Pulmonary artery endothelial cell (primary cell): ENCODE measurements at places on chromosomes 16 and 17. TPM values are rescaled to one million over a fixed set of nuclear protein-coding genes. Genes with fewer than 3 reads are reported as not detected.

ZNF750 gene
- total RNA-seq, result under 0.01 and 0.07 TPM in 2 replicates

DNA sequence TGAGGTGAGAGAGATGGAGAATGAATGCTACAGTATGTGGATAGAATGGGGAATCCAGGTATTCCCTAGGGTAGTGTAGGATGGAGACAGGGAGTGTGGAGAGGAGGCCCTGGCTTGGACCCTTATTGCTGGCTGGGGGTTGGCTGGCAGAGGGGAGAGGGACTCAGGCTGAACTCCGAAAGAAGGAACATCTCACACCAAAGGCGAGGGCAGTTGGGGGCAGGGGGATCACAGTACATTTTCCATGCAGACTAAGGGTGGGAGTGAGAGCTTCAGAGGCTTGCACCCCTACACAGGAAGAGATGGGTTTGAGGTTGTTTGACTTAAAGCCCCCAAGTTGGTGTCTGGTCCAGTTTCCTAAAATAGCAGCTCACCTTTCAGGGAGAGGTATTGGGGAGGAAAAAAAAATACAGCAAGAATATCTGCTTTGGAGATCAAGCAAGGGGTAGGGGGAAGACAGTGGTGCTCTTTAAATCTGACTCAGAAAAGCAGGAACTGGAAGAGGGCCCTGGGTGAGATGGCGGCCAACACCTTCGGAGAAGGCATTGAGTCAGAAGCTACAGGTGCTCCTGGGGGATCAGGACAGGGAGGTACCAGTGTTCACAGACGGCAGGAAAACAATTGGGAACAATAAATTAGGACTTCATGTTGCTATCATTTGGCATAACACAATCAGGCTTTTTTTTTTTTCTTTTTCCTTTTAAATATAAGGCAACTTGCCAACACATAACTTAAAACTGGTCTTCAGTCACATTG lies 12.4 kb downstream of the TRAF4 start:
- DNase-seq, result no peak

LITAFD gene
- total RNA-seq, result not detected in 2 replicates

- DNase-seq, result no peak
Measured at GRCh38 chr17:74513987-74514631, 17.2 kb downstream of the CD300LB start.
